NCI-H69 (cell line): ENCODE measurements at places on chromosomes 12 and 14.

DNA sequence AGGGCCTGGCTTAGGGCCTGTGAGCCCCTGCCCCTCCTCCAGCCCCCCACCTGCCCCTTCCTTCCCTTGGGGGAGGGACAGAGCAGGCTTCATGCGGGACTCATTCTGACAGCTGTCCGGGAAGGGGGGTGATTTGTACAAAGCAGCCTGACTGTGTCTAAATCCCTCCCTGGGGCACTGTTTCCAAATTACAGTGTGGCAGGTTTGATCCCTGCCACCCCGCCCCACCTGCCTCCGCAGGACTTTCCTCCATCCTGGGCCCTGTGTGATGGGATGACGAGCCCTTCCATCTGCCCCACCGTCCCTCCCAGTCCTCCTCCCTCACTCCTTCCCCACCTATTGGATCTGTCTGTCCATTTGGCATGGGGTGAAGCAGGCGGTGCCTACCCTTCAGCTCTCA, 363.9 kb downstream of the BCL11B start:
- no peak for DNase-seq

- DNase-seq, result no peak
Measured at GRCh38 chr12:87234898-87235297, 794.3 kb downstream of the C12orf50 start.

GRCh38 chr12:91722072-91722471, 423.6 kb downstream of the BTG1 start:
- peak; percentile 27 for DNase-seq

- no peak for DNase-seq
Measured at GRCh38 chr14:88069677-88070076, 64.7 kb downstream of the GPR65 start.

GRCh38 chr12:30902596-30902995, 24.0 kb upstream of the TSPAN11 start:
- no peak for DNase-seq

DNA sequence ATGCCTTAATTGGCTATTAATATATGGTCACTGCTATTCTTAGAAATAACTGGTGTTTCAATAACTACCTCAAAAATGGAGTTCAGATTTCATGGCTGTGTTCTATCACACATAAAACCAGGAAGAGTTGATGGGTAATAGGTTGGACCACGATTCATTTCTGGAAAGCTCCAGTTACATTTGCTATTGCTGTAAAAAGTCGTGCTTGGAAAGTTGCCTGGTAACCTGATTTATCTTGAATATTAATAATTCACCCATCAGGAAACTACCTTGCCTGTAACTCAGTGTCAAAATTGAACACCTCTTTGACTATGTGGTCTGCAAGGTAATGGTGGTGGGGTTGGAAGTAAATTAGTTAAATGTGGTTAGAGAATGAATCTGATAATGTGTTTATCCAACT, 104.7 kb upstream of the IFNG-AS1 start:
- no peak for DNase-seq

DNA sequence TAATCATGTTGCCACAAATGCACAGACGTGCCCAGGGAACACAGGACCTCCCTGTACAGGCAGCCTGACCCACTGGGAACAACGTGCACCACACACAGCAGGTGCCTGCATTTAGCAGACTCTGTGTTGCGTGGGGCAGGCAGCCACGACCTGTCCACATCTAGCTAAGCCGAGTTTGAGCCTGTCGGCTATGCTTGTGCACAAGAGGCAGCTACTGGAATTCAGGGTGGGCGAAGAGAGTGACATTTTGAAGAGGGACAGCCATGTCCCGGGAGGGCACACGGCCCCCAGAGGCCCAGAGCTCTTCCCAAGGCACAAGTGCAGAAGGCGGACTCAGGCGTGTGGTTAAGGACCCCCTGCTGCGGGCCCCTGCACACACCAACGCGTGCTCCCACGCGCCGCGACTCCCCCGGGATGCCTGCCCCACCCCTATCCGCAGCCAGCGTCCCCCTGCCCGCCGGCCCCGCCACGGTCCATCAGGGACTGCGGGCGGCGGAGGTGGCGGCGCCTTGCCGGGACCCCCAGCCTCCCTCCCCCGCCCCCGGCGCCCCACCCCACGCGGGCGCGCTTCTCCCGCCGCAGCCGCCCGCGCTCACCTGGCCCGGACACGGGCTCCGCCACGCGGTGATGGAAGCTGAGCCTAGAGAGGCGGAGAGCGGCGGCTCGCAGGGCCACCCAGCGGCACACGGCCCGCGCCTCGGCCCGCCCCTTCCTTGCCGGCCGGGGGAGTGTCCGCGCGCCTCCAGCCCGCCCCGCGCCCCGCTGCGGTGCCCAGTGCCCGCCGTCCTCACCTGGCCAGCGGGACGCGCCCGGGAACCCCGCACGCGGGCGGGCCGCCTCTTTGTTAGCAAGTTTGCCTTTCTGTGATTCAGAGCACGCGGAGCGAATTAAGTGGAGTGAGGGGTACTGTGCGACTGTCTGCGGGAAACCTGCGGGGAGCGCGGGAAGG, 125.3 kb upstream of the PRMT8 start:
- DNase-seq, result peak; percentile 85

GRCh38 chr12:57531836-57532235, 9.2 kb downstream of the MBD6 start:
- DNase-seq, result no peak
